ENCODE measurements at places on chromosomes 2 and 18.

- DNase-seq: no peak
Measured at GRCh38 chr2:121076498-121076820, 208.5 kb downstream of the TFCP2L1 start.

GRCh38 chr2:171747371-171747770 lies 60.1 kb downstream of the DYNC1I2 start:
- no peak for DNase-seq

DNA sequence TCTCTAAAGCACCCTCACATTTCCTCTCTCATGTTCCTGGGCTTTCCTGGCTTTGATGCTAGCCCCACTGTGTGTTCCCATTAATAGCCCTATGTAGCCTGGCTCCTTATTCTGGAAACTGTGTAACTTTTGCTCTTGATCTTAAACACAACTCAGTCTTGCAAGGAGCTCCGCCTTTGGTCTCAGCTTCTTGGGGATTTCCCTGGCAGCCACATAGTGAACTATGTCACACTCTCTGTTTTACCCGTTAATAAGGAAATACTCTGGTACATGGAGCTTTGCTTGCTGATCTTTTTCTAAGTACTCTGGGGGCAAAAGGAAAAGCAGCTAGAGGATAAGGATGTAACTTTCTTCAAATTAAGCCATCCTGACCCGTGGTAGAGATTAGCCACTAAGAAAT lies 259.3 kb downstream of the NEDD4L start:
- no peak for DNase-seq

GRCh38 chr2:5766056-5766455 lies 73.9 kb downstream of the SOX11 start:
- DNase-seq: no peak

DNA sequence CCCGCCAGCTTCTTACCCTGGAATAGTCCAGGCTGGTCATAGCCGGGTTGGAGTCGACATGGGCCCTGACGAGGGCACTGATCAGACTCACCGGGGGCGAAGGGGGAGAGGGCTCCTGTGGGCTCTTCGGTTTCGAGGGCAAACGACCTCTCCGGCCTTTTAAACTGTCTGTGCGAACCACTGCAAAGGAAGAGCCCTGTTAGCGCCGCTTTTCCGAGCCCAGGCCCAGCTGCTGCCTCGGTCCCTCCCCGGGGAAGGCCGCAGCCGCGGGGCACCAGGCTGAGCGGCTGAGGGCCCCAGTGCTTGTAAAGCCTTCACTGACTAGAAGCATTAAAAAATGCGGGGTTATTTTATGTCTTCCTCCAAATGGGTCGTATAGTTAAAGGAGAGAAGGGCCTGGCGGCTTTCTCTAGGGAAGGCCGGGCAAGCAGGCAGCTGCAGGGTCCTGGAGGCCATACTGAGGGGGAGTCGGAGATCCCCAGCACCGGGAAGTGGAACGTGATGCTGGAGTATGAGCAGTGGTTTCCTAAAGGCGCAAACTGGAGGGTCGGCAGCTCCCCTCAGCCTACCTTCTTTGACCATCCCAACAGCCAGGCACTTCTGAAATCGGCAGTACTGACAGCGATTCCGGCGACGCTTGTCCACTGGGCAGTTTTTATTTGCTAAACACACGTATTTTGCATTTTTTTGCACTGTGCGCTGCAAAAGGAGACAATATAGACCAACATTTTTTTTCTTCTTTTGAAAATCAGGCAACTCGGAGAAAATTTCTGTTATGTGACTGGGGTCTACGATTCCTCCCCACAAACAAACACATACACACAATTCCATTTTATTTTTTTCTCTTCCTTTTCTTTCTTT lies 4.5 kb downstream of the NR4A2 start:
- no peak for DNase-seq

DNA sequence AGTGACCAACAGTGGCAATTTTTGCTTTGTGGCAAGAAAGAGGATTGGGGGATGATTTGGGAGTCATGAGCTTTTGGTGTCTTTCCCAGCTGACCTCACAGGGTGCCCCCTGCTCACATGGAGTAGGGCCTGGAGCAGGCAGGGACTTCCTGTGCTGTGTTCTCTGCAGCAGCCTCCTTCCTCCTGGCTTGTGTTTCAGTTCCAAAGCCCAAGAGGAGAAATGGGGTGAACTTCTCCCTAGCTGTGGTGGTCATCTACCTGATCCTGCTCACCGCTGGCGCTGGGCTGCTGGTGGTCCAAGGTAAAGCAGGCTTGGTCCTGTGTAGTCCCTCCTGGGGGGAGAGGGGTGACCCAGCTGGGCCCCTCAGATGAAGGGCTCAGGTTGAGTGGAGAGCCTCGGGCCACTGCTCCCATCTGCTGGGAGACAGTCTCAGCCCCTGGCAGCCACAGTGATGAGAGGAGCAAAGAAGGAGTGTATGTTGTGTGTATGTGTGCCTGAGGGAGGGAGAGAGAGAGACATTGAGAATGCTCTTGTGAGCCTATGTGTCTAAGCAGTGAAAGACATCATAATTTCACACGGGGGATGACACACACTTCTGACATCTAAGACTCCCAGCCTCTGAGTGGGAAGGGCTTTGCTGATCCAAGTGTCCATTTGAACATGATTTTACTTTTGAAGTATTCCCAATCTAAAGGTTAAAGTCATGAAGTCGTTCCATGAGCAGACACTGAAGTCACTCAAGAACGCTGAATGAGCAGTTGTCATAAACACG lies 27.2 kb downstream of the MARCO start:
- no peak for DNase-seq

- no peak for DNase-seq
Measured at GRCh38 chr2:19357402-19358241, 801 bp downstream of the OSR1 start.

- no peak for DNase-seq
Measured at GRCh38 chr18:48711651-48712486, 173.0 kb downstream of the CTIF start.

DNA sequence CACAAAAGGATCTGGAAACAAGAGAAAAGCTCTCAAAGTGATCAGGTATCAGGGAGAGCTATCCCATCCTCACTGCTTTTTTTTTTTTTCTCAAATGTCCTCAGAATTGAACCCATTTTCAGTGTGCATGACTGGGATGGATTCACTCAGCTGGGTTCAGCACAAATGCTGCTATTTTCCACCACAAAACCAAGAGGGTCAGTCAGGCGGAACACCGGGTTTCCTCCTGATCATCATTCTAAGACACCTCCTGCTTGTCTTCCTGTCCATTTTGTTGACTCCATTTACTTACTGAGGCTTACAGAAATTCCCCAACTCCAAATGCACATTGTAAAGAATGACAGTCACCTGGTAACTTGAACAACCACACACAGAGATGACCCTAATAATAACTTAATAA lies 39.9 kb downstream of the CYRIA start:
- DNase-seq: no peak

DNA sequence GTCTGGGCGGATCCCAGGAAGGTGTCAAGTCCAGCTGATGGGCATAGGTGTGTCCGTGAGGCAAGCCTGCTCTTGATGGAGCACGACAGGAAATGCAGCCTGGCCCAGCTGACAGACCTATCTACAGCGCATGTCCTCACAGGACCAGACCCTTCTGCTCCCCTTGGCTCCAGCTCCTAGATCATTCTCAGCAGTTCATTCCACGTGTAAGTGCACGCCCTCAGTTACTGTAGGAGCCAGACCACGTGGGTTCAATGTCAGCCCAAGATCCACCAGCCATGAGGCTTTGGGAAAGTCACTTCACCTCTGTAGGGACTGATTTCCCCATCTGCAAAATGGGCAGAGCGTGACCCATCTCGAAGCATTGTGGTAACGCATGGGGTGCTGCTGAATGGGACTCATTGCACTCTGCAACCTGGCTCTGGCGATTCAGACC lies 47.8 kb downstream of the TMEM17 start:
- DNase-seq: no peak

GRCh38 chr2:6921321-6921922 lies 4.2 kb downstream of the RNF144A start:
- DNase-seq: no peak

DNA sequence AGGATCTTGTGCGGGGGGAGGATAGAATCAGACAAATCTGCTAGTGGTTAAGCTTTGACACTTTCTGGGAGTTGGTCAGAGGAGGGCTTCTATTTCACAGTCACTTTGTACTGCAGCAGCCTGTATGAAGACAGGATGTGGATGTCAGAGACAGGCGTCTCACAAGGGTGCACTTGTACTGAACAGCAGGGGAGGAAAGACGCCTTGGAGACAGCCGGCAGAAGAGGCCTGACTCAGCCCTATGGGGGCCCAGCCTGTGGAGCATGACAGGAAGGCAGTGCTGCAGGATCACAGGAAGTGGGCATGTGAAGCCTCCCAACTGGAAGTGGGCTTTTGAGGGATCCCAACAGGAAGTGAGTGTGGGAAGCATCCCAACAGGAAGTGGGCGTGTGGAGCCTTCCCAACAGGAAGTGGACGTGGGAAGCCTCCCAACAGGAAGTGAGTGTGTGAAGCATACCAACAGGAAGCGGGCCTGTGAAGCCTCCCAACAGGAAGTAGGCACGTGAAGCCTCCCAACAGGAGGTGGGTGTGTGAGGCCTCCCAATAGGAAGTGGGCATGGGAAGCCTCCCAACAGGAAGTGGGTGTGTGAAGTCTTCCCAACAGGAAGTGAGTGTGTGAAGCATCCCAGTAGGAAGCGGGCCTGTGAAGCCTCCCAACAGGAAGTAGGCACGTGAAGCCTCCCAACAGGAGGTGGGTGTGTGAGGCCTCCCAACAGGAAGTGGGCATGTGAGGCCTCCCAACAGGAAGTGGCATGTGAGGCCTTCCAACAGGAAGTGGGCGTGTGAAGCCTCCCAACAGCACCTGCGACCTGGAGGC lies 212.3 kb downstream of the SNTG2 start:
- no peak for DNase-seq
